ENCODE measurements at places on chromosomes 6 and 20. TPM values are rescaled to one million over a fixed set of nuclear protein-coding genes. Genes with fewer than 3 reads are reported as not detected.

GRCh38 chr6:112877134-112878100 is 530.3 kb downstream of the RFPL4B start:
- no peak for DNase-seq

Gene COL9A3
- 81.5 TPM for total RNA-seq

Gene GCNT2
- 8.2 TPM for total RNA-seq

DNA sequence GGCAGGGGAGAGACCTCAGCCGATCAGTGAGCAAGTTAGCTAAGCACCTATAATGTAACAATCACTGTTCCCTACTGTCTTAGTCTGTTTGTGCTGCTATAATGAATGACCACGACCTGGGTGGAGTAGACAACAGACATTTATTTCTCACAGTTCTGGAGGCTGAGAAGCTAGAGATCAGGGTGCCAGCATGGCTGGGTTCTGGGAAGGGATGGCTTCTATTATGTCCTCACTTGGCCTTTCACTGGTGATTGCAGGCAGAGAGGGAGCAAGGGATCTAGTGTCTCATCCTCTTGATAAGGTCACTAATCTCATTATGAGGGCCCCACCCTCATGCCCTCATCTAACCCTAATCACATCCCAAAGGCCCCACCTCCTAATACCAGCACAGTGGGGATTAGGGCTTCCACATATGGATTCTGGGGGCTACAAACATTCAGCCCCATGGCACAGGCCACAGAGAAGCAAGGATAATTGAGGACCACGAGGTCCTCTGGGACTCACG is 162.5 kb downstream of the CD83 start:
- DNase-seq = no peak

Gene TCEA2
- 86.7 TPM for total RNA-seq

Gene CLDN20
- total RNA-seq = not detected

Gene CGAS
- total RNA-seq = 0.24 TPM

Gene RAET1G
- total RNA-seq = not detected

GRCh38 chr6:64694356-64694755 is 1012.7 kb downstream of the EYS start:
- DNase-seq = no peak

Gene SIRPB1
- total RNA-seq = 0.96 TPM

DNA sequence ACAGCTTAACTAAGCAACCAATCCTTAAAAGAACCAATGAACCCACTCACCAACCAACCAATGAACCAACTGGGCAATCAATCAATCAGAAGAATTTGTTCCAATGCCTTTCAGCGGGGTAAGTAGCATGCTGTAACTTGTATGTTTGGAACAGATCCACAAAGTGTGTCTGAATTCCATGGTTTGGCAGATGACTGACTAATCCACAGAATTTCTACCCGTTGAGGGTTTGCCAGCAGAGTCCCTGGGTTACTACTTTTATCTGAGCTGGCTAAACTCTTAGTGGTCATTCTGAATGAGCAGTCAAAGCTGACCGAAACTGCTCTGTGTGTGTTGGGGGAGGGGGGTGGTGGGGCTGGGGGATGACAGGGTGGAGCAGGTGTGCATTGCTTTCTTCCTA is 125.0 kb upstream of the JAG1 start:
- no peak for DNase-seq

- DNase-seq = no peak
These were observed 130.4 kb upstream of the RPS6KA2 start for GRCh38 chr6:166757232-166758135.

DNA sequence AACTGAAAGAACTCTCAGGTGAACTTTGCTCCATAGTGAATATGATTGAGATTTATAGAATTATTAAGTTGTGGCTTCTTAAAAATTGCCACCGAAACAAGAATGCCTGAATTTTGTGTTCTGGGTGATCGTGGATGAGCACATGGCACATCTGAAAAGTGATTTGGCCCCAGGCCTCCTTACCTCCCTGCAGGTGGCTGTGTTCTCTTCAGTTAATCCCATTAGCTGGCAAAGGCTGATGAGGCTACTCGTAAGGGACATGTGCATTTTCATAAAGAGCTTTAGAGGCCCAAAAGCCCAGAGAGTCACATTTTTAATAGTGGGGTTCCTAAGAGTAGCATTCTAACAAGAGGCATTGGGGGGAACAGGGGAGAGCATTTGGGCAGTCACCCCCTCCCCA is 22.6 kb downstream of the GNAS start:
- no peak for DNase-seq

Gene PRSS16
- total RNA-seq = 29.8 TPM

Gene ZSWIM3
- total RNA-seq = 7.9 TPM

GRCh38 chr20:35511814-35512420 is 17.5 kb downstream of the C20orf173 start:
- DNase-seq = no peak

GRCh38 chr20:15582146-15582760 is 991.0 kb downstream of the KIF16B start:
- DNase-seq = no peak

Gene PSORS1C1
- total RNA-seq = not detected

Gene ARMC2
- 16.1 TPM for total RNA-seq

Data from progenitor cell of endocrine pancreas (in vitro differentiated cells).